Stimulated activated CD8-positive, alpha-beta memory T cell treated with anti-CD3 and anti-CD28 coated beads, Interleukin-4, amount 100 ng/mL, for 1 hour (primary cell): ENCODE measurements at places on chromosomes 11 and 22.

GRCh38 chr11:121667836-121668235 is 215.1 kb upstream of the SORL1-AS1 start:
- no peak for DNase-seq

DNA sequence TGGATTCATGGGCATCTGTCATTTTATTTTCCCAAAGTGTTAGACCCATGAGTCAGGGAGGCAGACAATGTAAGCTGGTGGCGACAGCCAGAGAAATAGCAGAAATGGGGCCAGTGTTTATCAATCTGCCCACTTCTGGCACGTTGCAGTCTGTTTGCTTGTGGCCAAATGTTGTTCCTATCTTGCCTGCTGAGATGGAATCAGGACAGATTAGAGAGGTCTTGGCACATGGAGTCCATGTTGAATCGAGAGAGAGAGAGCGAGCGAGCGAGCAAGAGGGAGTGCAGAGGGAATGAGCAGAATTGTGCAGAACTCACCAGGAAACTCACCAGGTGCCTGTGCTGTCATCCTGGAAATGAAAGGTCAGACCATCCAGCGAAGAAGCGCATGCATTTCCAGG is 21.9 kb upstream of the PARVG start:
- no peak for DNase-seq

GRCh38 chr11:68682531-68682961 is 1.8 kb upstream of the GAL start:
- no peak for DNase-seq

GRCh38 chr11:83042964-83043711 is 28.6 kb downstream of the RAB30 start:
- DNase-seq = no peak

DNA sequence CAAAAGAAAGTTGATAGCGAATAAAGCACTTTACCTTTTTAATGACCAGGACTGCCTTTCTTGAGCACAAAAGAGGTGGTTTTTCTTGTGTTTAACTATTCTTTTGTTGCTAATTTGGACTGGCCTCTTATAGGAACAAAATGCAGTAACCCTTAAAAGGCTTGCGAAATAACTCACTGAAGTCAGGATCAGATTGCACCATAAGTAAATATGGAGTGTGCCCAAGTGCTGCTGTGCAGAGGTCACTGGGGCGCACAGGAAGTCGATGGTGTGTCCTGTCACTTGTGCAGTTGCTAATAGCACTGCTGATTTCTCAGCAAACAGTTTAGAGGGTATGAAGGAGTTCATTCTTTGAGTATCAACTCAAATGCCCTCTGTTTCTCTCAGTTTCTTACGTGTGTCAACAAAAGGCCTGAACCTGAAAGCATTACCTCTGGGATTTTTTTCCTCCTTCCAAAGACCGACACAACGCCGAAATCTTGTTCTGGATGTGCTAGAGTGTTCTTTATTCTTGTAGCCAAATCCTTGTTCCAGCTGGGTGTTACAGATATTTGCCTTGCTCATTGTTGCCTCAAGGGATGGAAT is 71.3 kb downstream of the ATXN10 start:
- DNase-seq = no peak

DNA sequence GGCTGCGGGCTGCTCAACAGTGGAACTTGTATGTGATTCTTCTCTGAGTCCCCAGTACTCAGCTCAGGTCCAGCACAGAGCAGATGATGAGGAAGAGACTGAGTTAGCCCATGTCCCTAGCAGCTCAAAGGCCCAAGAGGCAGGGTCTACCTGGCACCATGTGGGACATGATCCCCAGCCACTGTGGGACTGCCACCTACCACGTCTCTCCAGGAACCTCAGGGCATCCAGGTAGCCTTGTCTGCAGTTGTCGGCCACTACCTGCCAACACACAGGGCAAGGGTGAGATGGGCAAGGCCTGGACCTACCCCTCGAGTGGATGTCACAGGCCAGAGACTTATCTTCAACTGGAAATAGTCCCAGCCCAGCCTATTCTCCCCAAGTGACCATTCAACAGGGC is 4.4 kb downstream of the PNPLA5 start:
- DNase-seq = no peak

GRCh38 chr22:49983148-49984042 is 22.8 kb downstream of the PIM3 start:
- no peak for DNase-seq

- no peak for DNase-seq
Observed at GRCh38 chr22:45781459-45781858, 109.8 kb downstream of the ATXN10 start.

- DNase-seq = no peak
Observed at GRCh38 chr11:115065830-115066664, 387.7 kb downstream of the NXPE2 start.

DNA sequence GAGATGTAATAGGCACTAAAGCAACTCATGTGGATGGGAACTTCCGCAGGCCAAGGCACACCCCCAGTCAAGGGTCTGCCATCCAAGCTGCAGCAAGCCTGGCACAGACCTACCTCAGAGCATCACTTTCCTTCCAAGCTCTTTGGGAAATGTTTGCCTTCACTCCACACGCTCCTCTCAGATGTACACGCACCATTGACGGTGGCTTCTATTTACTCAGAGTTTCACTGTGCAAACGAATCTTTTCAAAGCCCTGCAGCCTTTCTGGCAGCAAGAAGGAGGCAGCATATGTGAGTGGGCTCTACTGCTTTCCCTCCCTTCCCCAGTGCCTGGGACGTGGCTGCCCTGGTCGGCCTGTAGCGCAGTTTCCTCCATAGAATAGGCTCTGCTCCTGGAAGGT is 60.9 kb upstream of the USP47 start:
- no peak for DNase-seq

GRCh38 chr22:17664414-17665055 is 26.0 kb downstream of the BCL2L13 start:
- no peak for DNase-seq

- no peak for DNase-seq
Observed at GRCh38 chr22:50157709-50158375, 12.7 kb upstream of the PANX2 start.

- no peak for DNase-seq
Observed at GRCh38 chr11:80846442-80846841, 1405.6 kb upstream of the TENM4 start.

DNA sequence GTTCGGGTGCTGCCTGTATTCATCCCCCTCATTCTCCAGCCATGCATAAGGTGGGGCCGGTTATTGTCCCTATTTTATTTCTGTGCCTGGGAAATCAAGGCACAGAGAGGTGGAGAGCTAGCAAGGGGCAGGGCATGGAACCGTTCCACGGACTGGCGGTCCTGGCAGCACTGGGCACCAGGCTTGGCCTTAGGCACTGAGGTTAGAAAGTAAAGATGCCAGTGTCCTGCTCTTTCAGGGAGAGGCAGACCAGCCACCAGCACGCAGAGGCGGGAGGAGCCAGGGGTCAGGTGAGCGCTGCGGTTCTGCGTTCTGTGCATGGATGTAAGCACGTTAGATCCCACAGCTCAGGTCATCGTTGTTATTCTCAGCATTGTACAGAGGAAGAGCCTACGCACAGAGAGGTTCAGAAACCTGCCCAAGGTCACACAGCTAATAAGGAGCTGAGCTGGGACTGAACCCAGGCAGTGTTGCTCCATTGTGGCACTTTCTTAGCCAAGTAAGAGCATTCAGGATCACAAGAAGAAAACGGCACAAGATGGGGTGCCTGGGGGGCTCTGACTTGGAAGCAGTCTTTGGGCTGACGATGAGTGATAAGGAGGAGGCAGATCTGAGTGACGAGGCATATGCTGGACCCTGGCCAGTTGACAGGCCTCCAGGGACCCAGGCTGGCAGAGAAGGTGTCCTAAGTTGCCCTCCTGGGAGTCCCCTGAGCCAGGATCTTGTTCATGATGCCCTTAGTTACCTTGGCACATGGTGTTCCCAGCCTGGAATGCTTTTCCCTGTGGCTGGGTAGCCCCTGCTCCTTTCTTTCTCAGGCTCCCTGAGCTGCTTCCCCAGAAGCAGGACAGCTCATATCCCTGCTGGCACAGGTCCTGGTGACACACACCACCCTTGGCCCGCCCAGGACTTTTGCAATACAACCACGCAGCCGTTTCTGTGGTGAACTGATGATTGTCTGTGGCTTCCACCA is 41.1 kb downstream of the OSBPL5 start:
- DNase-seq = no peak

GRCh38 chr22:48235744-48236143 is 1473.3 kb downstream of the TBC1D22A start:
- DNase-seq = no peak

GRCh38 chr11:114076921-114077331 is 17.4 kb downstream of the ZBTB16 start:
- DNase-seq = no peak

DNA sequence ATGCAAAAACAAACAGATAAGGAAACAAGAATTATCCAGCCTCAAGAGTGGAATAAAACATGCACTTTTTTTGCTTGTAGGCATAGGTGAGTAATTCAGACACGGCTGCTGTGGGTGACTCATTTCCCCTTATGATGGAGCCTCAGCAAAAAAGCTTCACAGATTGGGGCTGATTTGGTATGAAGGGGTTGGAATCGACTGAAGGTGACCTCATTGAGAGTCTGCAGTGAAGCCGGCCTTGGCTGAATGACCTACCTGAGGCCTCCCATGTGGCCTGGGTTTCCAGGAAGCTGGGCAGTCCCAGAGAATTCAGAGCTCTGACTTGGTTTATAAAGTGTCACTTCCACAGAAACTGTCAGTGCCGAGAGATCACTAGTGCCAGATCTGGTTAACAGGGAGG is 34.2 kb upstream of the VPREB1 start:
- no peak for DNase-seq

DNA sequence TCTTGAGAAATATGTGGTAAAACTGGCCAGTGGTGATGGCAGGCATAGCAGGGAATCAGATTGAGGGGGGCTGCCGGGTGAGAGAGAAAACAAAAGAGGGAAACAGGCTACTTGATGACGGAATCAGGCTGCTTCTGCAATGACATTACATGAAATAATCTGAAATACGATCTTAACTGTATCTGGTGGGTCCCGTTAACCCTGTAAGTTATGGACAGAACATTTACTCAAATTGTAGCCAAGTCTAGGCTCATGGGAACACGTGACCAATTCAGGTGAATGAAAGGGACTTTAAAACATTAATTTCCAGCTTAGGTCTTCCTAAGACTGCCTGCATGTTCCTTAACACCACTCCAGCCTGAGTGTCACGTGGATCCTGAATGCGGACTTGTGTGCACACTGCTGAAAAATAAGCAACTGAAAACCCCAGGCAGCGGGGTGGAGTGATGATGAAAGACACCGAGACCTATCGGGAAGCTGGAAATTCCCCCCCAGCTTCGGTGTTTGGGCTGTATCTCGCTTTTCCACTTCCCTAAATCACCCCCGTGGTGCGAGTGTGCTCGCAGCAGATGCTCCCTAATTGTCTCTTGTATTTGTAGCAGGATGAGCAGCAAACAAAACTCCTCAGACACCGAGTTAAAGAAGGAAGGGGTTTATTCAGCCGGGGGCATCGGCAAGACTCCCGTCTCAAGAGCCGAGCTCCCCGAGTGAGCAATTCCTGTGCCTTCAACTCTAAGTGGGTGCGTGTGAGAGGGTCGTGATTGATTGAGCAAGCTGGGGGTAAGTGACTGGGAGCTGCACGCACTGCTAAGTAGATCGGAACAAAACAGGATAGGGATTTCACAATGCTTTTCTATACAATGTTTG is 145.0 kb upstream of the GRK3 start:
- no peak for DNase-seq

- no peak for DNase-seq
Observed at GRCh38 chr11:36142439-36142838, 146.8 kb downstream of the COMMD9 start.

GRCh38 chr11:12765428-12765827 is 91.2 kb downstream of the TEAD1 start:
- no peak for DNase-seq

DNA sequence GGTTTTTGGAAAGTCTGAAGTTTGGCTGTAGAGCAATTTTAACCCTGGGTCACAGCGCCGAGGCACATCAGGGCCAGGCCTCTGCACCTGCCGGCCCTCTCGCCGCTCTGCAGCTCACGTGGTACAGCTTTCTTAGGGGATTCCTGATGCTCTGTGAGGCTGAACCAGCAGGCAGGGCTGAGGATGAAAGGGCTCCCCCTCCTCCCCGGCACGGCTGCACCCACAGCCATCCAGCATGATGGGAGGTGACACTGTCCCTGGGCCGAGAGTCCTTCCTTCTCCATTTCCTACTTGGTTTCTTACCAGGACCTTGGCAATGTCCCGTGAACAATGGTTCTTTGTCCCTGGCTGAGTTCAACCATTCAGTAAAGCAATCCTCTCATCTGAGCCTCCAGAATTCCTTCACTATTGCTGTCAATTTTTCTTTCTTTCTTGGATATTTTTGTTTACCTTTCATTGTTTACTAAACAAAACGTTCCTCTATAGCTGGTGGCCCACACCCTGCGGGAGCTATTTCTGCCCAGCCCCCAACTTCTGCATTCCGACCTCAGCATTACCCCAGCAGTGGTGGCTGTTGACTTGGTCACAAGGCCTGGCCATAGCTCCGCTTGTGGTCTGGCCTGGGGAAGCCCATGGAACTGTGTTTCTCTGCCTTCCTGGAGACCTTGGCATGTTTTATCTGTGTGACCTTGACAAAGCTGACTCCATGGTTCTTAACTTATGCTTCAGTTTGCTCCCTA is 172.8 kb upstream of the B3GAT1 start:
- DNase-seq = no peak

- no peak for DNase-seq
Observed at GRCh38 chr22:41300661-41301060, 664 bp upstream of the ZC3H7B start.

DNA sequence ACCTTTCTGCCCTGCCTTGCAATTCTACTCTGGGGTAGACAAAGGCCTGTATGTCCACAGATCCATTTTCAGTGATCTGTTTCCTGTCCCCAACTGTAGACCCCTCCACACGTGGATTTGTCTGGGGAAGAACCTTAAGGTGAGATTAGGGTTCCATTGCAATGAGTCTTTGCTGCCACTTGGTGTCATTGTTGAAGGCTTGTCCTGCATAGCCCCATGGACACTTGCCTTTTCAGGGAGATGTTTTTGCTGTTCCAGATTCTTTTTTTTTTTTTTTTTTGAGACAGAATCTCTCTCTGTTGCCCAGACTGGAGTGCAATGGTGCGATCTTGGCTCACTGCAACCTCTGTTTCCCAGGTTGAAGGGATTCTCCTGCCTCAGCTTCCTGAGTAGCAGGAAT is 21.8 kb downstream of the SERPING1 start:
- no peak for DNase-seq
